ENCODE measurements at places on chromosomes 5 and 9.

DNA sequence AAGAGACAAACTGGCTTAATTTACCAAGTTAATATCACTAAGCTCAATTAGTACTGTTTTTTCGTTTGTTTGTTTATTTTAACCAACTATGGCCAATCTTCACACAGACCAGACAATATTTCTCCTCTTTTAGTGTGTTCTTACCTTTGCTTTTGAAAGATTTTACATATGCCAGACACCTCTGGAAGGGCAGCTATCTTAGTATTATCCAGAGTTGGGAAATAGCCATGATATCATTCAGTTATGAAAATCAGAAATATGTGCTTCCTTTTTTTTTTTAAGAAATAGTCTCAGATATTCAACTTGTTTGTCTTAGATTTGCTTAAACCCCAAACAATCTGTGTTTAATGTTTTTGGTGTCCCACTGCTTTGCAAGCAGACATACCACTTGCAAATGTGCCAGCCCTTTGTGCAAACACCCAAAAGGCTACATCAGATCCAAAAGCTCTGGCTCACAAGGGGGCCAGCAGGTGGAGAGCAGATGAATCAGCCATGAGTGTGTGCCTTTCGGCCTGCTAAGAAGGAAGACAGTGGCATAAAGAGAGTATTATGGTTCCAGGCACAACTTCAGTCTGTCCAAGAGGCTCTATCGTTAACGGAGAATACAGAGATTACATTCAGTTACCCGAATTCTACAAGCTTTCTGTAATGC, 147.6 kb downstream of the EFNA5 start:
- no peak for DNase-seq

- DNase-seq, result peak; percentile 16
Measured at GRCh38 chr9:93651521-93651950, 75.2 kb downstream of the PHF2 start.

DNA sequence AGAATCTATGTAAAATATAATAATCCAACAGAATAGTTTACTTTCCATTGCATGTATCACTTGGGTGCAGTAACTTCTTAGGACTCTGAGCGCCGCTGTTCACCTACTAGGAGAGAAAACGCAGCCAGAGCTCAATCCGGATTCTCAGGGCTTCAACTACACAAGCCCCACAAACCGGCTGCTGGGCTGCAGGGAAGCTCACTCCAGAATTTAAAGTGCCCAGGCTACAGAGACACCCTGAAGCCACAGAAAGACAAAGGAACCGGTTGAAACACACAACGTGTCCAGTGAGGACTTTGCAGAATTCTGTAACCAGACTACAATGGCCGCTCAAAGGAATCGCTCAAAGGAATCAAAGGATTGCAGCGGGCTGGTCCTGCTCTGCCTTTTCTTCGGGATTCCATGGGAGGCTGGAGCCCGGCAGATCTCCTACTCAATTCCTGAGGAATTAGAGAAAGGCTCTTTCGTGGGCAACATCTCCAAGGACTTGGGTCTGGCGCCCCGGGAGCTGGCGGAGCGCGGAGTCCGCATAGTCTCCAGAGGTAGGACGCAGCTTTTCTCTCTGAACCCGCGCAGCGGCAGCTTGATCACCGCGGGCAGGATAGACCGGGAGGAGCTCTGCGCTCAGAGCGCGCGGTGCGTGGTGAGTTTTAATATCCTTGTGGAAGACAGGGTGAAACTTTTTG, at the start of gene PCDHGA10:
Gene PCDHGA10, plus strand, starts transcription at position 134 of the 686 bp plus-strand sequence. Its CDS starts 189 bp downstream, at position 323.
- peak; percentile 63 for DNase-seq

DNA sequence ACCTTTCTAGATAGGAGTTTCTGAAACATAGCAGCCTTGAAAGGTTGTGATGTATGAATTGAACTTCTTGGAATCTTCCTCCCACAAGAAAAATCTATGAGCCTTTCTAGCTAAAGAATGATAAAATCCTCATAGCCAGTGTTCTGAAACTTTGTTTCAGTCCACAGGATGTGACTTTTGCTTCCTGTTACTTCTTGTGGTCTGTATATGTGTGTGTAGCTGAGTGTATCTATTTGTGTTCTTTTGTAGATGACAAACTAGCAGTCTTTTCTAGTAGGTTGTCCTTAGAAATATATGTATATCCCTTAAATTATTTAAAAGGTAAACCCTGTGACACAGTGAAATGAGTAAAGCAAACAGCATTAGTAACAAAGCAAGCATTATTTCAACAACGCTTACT, 188.8 kb downstream of the MRPS30 start:
- no peak for DNase-seq

GRCh38 chr5:116142495-116142894, 57.7 kb downstream of the COMMD10 start:
- DNase-seq, result no peak

- DNase-seq, result peak; percentile 69
Measured at GRCh38 chr5:56814361-56814962, 887 bp upstream of the MAP3K1 start.

GRCh38 chr5:146878476-146879172, at the start of gene PPP2R2B:
Gene PPP2R2B, minus strand, starts transcription at chr5:146878757.
- DNase-seq, result peak; percentile 67

GRCh38 chr5:74035521-74035937, 409.5 kb downstream of the ARHGEF28 start:
- DNase-seq, result no peak

GRCh38 chr5:176888016-176888864, 10.9 kb downstream of the HK3 start:
- DNase-seq, result no peak

- DNase-seq, result no peak
Measured at GRCh38 chr5:177610770-177611445, 11.0 kb downstream of the B4GALT7 start.

Data from activated T-cell treated with anti-CD3 and anti-CD28 coated beads, Interleukin-2, amount 50 U/mL, for 24 hours (primary cell).